ENCODE measurements at places on chromosomes 4 and X.

GRCh38 chr4:144873226-144873990, 224.6 kb downstream of the ANAPC10 start:
- no peak for DNase-seq

DNA sequence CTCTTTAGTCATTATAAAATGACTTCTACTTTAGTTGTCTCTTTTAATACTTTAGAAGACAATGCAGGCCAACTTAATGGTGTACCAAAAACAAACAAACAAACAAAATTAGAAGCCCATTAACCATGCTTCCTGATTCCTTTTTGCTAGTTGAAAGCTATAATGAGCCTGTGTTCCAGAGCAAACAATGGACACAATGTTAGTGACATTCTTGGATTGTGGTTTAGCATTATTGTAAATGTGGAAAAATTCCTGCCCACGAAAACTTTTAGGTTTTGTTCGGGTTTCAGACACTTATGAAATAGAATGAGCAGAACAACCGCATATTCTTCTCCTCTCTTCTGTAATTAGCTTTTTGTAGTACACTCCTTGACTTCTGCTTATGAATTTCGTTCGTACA, 1682.7 kb upstream of the PCDH7 start:
- DNase-seq: no peak

GRCh38 chr4:139767168-139767567, 101.5 kb downstream of the MGST2 start:
- no peak for DNase-seq

DNA sequence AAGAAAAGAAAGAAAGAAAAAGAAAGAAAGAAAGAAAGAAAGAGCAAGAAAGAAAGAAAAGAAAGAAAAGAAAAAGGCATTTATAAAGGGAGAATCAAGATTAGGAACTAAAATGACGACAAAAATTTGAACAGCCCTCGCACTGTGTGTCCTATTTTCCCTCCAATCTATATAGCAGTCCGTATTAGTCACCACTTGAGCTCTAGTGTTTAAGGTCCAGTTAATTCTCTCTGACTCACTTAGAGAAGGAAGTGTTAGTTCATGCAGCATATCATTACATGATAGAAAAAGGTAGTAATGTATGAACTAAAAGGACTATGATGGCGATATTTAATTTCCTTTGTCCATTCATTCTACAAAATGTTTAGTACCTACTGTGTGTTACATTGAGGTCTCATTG, 122.7 kb downstream of the CBLL2 start:
- no peak for DNase-seq

DNA sequence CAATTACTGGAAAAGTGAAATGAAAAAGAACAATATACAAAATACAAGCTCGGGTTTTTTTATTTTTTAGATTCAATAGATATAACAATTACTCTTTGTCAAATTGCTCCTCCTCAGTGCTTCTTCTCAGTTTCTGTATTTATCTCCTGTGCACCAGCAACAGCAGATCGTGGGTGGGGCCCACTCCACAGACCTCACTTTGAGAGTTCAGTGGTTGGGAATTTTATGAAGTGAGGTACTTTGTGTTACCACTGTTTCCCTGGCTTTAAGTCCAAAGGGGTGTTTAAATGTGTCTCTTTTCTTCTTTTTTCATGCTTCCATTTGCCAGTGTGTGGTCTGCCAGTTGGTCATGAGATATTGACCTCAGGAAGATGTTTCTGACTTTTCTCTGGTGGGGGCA, 54.4 kb downstream of the KIT start:
- no peak for DNase-seq

- DNase-seq: no peak
Observed at GRCh38 chr4:158904815-158905214, 136.0 kb downstream of the FNIP2 start.

Data from Calu3 (cell line).